T-helper 1 cell (primary cell): ENCODE measurements at places on chromosomes 1 and 21.

DNA sequence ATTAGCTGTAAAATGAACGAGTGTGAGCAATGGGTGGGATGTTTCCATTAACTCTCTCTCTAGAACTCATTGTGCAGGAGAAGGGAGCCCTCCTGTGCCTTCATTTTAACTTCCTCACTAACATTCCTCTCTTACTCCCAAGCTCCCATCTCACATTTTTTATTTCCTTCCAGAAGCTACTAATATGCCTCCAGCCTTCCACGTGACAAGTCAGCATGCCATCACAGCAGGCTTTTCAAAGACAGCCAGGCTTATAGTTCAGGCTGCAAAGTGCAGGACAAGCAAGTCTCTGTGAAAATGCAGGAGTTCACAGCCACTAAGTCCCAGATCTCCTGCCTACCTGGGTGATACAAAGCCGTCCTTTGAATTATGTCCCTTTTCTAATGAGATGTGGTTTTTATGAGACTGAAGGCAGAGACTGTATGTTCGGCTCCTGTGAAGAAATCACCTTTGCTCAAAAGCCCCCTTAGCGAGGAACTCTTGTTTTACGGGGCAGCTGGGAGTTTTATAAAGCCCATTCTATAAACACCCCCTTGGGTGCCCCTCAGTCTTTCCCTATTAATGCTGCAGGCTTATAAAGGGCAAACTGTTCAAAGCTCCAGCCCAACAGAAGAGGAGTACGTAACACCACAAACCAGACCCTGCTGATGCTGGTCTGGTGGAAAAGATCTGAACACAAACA is 14.8 kb upstream of the ANGPTL7 start:
- DNase-seq: no peak

DNA sequence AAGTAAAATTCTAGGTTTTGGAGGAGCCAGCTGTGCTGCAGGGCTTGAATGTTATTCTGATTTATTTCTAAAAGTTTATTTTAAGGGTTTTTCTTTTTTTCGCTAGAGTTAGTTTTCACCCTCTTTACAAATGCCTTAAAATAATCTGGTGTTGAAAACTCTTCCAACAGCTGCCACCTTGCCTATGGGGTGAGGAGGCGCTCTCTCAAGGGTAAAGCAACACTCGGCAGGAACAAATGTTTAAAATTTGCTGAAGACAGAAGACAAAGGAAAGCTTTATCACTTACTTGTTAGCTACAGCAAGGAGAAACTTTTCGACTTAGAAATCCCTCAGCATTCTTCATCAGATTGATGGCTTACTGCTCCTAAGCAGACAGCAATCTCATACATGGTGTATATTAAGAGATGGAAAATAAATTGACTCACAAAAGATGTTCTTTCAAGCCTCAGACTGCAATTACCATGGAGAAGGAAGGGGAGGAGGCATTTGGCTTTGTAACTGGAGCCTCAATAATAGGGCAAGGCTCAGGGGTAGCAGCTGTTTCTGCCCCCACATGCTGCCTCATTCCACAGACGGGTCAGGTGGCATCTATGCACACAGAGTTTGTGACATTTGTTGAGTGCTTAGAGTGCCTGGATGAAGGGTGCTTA is 79.8 kb upstream of the RALGPS2 start:
- DNase-seq: no peak

DNA sequence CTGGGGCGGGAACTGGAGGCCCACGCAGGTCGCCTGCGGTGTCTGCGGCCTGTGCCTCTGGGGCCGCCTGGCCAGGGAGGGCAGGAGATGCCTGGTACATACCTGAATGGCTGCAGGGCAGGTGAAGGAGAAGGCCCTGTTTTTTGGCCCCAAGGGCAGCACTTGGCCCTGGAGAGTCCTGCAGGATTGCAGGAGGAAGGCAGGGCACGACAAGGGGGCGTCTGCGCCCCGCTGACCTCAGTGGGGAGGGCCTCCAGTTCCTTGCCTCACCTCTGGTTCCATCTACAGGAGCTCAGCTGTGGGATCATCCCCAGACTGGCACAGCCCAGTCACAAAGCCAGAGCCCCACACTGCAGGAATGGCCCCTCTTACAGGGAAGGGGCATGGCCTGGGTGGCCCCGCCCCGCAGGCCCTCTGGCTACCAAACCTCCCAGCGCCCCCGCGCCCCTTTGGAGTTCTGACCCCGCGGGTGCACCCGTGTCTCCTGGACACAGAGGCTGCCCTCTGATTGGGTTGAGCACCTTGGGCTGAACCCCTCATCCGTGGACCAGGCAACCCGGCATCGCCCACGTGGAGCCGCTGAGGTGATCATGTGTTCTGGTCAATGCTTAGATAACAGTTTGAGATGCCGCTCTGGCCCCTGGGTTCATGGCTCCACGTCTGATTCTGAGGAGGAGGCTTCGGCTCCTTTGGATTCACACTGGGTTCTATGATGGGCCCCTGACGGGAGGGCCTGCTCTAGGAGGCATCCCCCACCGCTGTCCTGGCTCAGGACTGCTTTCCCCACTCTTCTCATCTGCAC is 1.3 kb upstream of the PEX10 start:
- DNase-seq: no peak

GRCh38 chr21:26136671-26137070 is 33.9 kb downstream of the APP start:
- no peak for DNase-seq

DNA sequence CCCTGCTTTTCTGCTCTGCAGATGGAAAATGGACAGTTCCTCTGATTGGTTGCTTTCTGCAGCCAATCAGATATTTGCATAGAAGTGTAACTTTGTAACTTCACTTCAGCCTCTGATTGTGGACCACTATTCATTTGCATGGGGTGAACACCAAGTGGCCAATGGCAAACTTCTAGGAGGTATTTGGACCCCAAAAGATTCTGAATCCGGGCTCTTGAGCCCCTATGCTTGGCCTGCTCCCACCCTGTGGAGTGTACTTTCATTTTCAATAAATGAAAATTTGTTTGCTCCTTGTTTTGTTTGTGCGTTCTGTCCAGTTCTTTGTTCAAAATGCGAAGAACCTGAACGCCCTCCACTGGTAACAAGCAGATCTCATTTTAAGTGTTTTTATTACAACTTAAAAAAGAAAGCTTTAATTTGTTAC is 6.4 kb upstream of the GSTM4 start:
- DNase-seq: no peak

DNA sequence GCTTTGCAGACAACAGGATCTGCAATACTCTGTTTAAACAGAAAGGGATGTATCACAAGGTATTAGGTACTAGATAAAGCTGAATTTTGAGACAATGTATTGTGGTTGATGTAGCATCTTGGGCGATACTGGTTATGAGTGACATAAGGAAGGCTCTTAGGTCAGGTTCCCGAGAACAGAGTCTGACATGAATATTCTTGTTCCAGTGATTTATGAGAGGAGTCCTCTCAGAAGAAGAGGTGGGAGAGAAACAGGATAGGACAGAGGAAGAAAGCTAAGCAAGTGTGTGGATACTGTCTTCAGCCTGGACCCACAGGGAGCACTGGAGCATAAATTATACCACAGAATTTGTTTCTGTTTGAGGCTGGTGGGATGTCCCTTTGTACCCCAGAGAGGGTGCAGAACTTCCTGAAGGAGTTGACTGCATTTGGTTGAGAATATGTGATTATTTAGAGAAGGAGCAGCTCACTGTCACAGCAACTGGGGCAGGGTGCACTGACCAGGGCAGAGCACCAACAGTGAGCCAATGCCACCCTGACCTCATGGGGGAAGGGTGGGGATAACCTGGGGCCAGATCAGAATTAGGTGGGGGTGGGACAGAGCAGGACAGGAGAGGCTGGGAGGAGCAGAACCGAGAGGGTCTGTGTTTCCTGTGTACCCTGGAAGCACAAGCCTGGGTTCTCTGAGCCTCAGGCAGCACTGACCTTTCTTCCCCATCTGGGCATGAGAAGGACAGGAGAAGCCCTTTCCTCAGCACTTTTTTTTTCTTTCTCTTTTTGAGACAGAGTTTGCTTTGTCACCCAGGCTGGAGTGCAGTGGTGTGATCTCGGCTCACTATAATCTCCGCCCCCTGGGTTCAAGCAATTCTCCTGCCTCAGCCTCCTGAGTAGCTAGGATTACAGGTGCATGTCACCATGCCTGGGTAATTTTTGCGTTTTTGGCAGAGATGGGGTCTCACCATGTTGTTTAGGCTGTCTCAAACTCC is 36.3 kb upstream of the SLC6A9 start:
- DNase-seq: no peak

GRCh38 chr1:114901814-114902213 is 47.2 kb downstream of the SYCP1 start:
- no peak for DNase-seq

DNA sequence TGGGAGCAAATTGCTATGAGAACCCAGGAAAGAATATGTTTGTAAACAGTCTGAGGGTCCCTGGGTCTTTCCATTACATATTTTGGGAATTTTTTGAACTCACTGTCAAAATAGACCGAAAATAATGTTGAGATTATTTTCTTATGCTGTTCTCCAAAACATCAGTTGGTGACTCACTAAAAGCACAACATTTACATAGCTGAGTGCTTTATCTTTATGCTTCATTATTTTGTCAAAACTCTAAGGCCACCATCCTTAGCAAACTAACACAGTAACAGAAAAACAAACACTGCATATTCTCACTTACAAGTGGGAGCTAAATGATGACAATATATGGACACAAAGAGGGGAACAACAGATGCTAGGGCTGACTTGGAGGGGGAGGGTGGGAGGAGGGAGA is 459.3 kb downstream of the ADGRL2 start:
- no peak for DNase-seq

- no peak for DNase-seq
These were observed 75.2 kb upstream of the AK4 start for GRCh38 chr1:65072845-65073244.

- no peak for DNase-seq
These were observed 389.7 kb downstream of the RPS6KC1 start for GRCh38 chr1:213440766-213441165.

DNA sequence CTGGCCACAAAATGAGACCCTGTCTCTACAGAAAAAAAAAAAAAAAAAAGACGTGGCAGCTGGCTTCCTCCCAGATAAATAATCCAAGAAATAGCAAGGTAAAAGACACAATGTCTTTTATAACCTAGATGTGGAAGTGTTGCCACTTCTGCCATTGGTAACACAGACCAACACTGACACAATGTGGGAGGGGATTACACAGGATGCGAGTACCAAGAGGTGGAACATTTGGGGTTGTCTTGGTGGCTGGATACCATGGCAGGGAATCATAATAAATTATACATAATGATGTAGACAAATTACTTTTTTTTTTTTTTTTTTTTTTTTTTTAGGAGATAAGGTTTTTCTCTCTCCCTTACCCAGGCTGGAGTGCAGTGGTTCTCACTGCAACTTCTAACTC is 6.0 kb upstream of the NEXN start:
- DNase-seq: no peak

DNA sequence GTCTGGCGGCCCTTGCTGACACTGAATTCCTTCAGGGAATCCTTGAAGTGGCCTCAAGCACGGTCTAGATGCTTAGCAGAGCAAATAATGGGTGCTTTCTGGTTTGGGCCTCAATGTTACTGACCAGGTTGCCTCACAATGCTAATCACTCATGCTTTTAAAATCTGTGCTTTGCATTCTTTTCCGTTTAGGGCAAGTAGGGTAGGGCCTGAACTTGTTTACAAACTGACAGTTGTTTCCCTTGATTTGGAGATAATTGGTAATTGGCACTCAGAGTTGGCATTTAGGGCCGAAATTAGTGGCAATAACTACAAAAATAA is 1.4 kb downstream of the VPS13D start:
- DNase-seq: no peak

GRCh38 chr1:153390938-153391710 is at the start of gene S100A8:
TSS of gene S100A8 (minus strand) at chr1:153391073. CDS start at chr1:153390535, 538 bp downstream.
- DNase-seq: no peak

- DNase-seq: no peak
These were observed 25.4 kb downstream of the RGS4 start for GRCh38 chr1:163094589-163094988.

GRCh38 chr1:59453297-59453968 is 156.5 kb downstream of the FGGY start:
- no peak for DNase-seq

DNA sequence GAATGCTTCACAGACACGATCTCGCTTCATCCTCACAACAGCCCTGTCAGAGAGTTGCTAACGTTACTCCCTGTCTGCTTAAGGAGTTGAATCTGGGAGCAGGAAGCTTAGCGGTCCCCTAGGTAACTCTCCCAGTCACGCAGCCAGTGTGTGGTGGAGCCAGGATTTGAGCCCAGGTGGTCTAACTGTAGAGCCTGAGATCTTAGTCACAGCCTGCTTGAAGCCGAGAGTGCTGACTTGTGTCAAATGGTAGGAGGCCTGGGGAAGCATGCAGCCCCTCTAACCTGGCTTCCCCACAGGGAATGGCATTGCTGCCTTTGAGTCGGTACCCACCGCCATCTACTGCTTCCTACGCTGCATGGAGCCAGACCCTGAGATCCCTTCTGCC is 4.1 kb downstream of the ADPRS start:
- DNase-seq: no peak

DNA sequence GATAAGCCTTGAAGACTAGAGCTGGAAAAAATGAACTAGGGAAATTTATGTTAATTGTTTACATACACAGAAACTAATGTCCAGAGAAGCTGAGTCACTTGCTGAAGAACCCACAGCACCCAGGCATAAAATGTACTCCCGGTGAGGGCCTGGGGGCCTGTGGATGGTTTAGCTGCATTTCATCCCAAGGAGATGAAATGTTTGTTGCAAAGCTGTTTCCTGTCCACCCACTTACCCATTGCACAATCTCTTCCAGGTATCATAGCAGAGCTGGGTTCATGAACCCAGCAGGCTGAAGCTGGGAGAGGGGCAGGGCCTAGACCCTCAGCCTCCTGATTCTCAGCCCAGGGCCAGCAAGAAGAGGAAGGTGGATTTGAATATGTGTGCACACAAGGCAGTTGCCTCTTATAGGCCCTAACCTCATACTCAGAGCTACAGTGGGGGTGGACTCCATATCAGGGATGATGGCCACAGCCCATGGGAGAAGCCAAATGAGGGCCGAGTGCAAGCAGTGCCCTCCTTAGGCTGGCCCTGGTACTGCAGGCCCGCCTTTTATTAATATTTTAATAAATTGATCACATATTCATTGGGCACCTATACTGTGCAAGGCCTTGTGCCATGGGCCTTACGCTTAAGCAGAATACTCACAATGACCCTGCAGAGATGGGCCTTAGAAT is 110.8 kb downstream of the LACTBL1 start:
- DNase-seq: no peak
